ENCODE measurements at places on chromosomes 2 and 18.

DNA sequence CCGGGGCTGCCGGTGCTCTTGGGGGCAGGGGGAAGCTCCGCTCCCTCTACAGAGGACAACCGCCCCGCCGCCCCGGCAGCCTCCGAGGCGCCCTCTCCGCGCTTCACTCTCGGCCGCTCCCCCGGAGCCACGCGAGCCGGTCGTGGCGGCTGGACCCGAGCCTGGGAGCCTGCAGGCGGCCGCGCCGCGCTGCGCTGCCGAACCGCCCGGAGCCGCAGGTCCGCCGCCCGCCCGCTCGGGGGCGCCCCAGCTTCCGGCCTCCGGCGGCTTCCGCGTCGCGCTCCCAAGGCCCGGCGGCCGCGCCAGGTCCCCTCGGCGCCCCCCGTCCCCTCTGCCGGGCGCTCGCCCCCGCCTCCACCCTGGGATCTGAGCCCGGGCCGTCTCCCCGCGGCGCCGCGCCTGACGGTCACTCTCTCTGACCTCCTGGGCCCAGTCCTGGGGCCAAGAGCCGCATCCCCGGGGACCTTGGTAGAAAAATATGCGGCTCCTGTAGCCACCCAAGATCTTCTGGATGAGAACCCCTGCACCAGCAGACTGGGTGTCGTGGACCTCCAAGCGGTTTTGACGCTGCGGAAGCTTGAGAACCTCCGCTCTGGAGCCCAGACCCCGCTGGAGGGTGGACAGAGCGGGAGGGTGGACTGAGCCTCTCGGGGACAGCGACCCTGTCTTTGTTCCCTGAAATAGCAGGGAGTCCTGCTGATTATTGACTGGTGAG, 44.3 kb downstream of the SERTAD2 start:
- peak; percentile 44 for DNase-seq

DNA sequence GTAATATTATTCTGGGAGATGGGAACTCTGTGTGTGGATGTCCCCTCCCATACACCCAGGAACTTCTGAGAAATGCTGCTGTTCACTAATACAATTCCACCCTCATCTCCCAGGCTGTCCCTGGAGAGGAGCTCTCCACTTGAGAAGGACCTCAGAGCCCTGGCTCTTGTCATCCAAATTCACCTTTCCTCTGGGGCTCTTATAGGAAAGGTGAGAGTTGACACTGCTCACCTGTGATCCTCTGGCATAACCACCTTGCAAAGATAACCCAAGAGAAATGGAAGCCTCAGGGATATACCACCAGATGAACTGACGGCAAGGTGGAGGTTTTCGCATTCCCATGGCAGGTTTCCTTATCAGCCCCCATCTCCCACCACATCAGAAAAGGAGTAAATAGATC, 52.0 kb downstream of the IL1RL2 start:
- no peak for DNase-seq

GRCh38 chr18:8478166-8478967, 130.9 kb upstream of the RAB12 start:
- peak; percentile 45 for DNase-seq

- peak; percentile 46 for DNase-seq
Observed at GRCh38 chr18:63131106-63131958, 188.2 kb downstream of the BCL2 start.

DNA sequence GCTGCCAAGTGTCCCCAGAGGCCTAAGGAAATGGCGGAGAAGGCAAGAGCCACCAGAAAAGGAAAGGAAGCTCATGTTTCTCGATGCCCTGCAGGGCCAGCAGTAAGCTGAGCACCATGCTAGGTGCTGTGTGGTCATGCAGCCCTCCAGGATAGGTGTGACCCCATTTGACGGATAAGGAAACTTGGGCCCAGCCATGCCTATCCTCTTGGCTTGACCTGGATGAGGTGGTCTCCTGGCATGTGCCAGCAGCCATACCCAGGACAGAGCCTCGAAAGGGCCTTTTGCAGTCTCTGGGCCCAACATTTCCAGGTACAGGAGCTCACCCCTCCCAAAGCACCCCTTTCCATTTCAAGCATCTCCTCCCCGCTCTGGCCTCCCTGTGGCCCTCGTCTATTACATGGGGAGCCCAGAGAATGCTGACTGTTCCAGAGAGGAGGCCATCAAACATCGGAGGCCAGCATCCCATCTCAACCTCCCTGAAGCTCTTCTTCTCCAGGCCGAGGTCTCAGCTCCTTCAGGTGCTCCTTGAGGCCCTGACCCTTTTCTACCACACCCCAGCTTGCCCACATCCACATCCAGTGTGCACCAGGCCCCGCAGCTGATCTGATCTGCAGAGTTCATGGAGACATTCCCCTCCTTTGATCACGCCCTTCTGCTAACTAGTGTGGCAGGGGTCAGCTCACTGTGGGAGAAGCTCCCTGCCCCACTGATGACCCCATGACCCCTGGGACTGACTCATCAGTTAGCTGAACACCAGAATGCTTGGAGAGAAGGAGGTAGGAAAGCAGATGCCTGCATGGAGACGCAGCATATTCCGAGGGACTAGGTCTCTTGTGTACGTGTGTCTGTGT, 208.4 kb downstream of the TNS1 start:
- no peak for DNase-seq

DNA sequence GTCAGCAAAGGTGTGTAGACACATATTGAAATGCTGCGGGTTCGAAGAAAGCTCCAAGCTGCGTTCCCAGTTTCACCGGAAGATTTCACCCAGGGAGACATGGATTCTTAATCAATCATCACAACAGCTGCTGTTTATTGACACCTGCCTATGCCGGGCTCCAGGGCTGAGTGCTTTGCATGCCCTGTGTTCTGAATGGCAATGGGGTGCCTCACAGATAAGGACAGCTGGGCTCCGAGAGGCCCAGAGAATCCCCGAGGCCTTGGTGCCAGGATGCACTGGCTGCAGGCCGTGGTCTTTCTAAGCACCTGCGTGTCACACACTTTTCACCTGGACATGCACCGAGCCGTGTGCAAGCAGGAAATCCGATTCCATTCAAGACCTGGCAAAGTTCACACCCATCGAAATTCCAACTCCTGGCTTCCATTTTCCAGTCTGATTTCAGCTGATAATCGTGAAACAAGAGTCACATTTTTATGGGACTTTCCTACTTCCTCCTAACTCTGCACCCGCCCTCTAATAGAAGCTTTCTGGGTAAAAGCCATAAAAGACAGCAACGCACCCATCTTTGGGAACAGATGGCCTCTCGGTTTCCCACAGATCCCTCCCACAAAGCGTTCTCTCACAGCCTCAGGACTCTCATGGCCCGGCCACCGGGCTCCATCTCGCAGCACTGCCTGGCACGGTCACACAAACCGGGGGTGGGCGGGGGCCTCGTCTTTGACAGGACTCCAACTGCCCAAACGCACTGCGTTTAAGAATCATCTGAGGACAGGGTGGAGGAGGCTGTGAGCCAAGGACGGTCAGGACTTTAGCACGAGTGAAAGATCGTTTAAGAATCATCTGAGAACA, 245.6 kb upstream of the SALL3 start:
- DNase-seq = no peak

- no peak for DNase-seq
Observed at GRCh38 chr18:8801263-8801901, 96.0 kb downstream of the MTCL1 start.

GRCh38 chr18:70622622-70623419, 334.0 kb downstream of the SOCS6 start:
- DNase-seq = no peak

DNA sequence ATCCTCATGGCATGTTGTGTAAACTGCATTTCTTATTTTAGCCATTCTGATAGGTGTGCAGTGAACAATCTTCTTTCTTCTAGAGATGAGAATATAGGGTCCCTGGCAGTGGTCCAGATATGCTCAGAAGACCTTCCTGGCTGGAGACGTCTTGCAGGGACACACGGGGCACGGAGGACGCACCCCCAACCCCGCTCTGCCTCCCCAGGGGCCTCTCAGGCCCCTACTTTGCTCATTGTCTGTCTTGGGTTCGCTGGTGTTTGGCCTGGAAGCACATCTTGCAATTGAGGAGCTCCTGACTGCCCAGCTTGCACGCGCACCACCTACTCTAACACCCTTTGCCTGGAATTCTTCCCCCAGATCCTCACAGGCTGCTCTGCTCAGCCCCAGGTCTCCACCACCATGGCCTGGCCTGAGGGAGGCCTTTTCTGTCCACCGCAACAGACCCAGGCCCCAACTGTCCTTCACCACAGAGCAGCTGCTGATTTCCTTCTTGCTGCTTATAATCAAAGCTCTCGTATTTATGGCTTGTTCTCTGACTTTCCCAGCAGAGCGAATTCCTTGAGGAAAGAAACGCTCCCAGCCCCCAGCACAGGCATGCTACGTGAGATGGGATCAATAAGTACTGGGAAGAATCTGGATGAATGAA, 295.9 kb upstream of the HDAC4 start:
- no peak for DNase-seq

GRCh38 chr2:52844701-52845423, 922.7 kb upstream of the CHAC2 start:
- DNase-seq = no peak

- no peak for DNase-seq
Observed at GRCh38 chr2:240966906-240967680, 31.3 kb upstream of the SNED1 start.

DNA sequence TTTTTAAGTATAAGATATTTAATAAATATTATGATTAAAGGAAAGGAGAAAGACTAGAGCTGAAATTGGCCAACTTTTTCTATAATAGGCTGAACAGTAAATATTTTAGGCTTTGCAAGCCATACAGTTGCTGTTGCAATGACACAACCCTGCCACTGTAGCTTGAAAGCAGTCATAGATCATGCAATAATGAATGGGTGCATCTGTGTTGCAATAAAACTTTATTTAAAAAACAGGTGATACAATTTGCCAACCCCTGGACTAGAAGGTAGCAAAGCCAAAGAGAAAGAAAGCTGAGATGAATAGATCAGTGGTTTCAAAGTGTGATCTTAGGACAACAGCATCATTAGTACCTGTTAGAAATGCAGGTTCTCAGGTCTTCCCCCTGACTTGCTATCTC, 219.1 kb downstream of the SETBP1 start:
- DNase-seq = no peak

DNA sequence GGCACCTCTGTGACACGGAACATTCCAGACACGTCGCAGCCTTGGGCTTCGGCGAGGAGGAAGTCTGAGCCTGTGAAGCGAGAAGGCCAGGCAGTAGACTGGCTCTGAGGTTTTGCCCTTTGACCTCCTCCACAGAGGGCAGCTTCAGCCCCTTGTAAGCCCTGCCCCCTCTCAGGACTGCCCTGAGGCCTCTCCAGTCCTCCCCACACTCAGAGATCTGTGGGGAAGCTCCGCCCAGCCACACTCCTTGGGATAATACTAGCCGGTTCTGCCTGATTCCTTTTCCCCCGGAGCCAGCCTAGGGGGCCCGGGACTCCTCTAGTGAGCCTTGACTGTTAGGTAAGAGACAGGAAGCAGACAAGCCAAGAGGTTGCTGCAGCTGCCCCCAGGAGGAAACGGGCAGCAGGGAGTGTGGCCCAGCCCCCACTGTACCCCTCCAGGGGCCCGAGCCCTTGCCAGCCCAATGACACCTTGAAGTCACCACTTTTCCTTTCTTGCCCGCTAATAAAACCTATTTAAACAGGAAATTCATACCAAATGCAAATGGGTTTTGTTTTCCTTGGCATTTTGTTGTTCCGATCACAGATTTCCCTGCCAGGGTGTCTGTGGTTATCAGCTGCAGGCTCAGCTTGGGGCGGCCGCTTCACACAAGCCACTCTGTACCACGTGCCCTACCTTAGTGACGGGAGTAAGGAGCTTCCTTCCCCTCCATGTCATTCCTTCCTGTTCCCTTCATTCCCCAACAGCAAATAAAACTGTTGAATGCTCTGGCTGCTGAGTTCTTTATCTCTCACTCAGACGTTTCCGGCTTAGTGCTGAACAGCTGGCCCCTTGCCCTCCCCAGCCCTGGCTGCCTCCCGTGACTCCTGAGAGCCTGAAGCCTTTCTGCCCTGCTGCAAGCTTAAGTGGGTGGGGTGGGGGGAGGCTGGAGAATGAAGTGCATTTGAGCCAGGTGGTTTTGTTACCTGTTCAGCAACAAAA, 124.7 kb downstream of the CABLES1 start:
- DNase-seq = peak; percentile 98

- no peak for DNase-seq
Observed at GRCh38 chr18:12423393-12423792, 15.7 kb downstream of the PRELID3A start.

GRCh38 chr18:62792016-62792415, 76.7 kb downstream of the PHLPP1 start:
- no peak for DNase-seq

DNA sequence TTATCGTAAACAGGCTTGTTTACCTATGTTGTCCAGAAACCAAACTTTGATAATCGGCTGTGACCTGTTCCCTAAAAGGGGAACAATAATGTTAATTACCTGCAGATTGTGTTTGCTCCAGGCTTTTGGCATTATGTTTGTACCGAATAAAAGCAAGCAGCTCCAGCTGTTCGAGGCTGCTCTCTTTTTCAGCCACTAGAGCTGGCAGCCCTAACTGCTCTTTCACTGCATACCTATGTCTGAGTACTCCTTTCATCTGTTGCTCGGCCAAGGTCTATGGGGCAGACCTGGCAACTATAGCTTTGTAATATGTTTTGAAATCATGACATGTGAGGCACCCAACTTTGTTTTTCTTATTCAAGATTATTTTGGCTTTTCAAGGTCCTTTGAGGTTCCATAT, 77.8 kb upstream of the EHBP1 start:
- no peak for DNase-seq

DNA sequence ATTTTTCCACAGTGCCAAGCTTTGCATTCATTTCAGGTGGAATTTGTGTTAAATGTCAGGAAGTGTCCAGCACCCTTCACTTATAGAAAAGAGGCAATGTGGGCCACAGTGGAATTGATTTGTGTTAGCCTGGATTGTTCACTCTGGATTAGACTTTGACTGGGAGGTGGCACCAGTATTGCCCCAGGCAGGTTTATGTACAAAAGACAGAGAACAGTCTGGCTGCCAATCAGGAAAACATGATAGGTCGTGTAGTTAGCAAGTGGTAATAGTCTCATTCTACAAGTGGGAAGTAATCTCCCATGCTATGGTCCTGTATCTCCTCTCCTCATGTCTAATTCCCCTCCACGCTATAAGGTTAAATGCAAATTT, 45.6 kb downstream of the RAB27B start:
- DNase-seq = no peak

- DNase-seq = no peak
Observed at GRCh38 chr2:66721776-66722175, 286.9 kb downstream of the MEIS1 start.

Data from Kasumi-1 (cell line).